ENCODE measurements at places on chromosomes 5 and 9. TPM values are rescaled to one million over a fixed set of nuclear protein-coding genes. Genes with fewer than 3 reads are reported as not detected.

SLC34A3 gene
- polyA plus RNA-seq, result 0.21 TPM

SMARCA2 gene
- 55.2 TPM for polyA plus RNA-seq

PCDHGB5 gene
- 1.4 TPM for polyA plus RNA-seq

DNA sequence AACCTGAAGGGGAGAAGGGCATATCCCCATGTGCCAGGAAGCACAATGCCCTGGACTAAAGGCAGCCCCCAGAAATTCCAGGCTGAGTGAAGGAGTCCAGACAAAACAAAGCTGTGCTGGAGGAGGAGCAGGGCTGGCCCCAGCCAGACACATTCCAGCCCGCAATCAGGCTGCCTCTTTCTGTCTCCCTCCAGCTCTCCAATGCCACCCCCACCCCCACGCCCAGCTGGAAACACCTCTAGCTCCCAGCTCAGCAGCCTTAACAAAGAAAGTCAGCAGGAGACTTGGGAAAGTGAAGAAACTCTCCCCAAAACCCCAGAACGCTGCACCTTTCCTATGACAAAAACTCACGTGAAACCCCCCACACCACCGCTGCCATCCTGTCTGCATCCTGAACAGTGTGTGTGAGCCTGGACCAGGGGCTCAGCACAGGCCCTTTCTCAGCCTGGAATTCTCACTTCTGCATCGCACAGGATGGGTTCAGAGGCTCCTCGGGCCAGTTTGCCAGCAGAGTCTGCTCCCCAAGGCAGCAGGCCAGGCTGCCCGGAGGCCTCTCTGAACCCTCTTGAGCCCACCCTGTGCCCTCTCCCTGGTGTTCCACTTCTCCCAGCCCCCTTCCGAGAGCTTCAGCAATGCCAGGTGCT, 96.2 kb upstream of the ICE1 start:
- no peaks in the 10 kb centered on the region for H3K4me1 ChIP-seq
- no peak for DNase-seq
- H3K27me3 ChIP-seq, result no peaks in the 10 kb centered on the region
- H3K4me3 ChIP-seq, result no peak overlapping the region
- no peaks in the 10 kb centered on the region for H3K36me3 ChIP-seq

DNA sequence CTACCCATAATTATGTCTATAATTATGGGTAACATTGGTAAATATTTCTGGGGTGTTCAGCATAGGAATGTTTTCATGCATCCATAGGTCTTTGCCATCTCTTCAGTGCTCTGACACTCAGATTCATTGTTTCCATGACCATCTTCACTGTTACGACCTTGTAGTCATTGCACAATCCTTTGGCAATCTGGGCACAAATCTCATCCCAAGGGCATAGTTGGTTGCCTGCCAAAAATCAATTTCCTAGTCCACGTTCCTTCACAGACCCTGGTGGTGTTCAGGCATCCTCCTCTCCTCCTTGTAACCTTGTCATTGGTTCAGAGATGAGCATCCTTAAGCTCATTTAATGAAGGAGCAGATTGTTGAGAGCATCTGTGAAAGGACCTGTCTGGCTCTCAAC, 1400.7 kb downstream of the CDH12 start:
- H3K27me3 ChIP-seq, result no peaks in the 10 kb centered on the region
- H3K36me3 ChIP-seq, result no peaks in the 10 kb centered on the region
- no peak overlapping the region for H3K27ac ChIP-seq
- H3K4me1 ChIP-seq, result no peaks in the 10 kb centered on the region

- no peaks in the 10 kb centered on the region for H3K27me3 ChIP-seq
- H3K4me3 ChIP-seq, result no peak overlapping the region
- no peak for DNase-seq
- peaks cover 6% of the 10 kb centered on the region for H3K4me1 ChIP-seq
- H3K27ac ChIP-seq, result no peak overlapping the region
- no peaks in the 10 kb centered on the region for H3K36me3 ChIP-seq
Observed at GRCh38 chr5:441996-442334, 1.0 kb upstream of the EXOC3 start.
